ENCODE measurements at places on chromosomes 7 and 10. TPM values are rescaled to one million over a fixed set of nuclear protein-coding genes. Genes with fewer than 3 reads are reported as not detected.

GRCh38 chr10:71740069-71740653 is 20.6 kb upstream of the C10orf105 start:
- DNase-seq, result no peak

PAX4 gene
- polyA plus RNA-seq, result not detected

DNA sequence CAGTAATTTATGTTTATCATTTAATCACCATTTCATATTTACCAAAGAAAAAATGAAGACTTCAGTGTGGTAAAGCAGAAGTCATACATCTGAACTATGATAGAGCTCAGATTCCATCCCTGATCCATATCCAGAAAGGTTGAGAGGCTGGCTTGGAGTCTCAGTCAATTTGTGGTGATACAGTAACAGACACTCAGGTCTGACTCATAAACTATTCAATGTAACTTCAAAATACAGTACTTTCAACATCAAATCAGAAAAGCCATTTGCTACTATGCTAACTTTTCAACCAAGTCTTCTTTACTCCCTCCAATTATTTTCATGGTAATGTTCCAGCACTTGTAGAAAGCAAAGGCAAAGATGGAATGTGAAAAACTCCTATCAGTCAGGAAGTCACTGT is 190.4 kb downstream of the HDAC9 start:
- no peak for DNase-seq

DNA sequence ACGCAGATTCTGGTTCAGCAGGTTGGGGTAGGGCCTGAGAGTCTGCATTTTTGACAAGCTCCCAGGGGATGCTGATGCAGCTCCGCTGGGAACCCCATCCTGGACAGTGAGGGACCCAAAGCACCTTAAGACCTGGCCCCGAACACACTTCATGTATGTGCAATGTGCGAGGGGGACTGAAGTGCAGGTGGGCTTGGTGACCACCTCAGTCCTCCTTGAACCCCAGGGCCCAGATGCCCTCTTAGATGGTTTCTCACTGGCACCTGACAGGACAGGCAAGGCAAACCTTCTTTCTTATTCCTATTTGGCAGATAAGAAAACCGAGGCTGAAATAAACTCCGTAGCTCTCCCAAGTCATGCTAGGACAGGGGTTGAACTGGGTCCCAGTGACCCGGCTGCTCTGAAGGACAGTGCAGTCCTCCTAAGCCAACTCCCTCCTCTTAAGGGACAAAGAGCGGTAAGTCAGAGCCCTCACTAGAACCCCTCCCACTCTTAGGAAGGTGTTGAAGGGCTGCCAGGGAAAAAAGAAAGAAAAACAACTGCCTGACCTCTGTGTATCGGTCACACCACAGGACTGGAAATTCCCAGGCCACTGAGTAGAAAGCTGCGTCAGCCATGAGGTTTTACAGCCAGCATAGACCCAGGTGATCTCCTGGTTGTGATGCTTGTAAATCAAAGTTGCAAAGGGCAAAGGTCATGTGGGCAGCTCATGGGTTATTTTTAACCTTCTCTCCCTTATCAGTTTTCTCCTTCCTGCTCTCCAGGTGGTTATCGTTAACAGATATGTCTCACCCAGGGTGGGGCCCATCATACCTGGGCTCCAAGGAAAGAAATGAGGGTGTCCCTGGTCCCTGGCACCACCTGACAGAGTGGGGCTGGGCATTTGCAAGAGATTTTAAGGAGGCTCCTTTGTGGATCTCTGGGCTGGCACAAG is 90.9 kb upstream of the SMNDC1 start:
- DNase-seq, result peak; percentile 23

GRCh38 chr10:70367195-70367796 is 15.1 kb downstream of the LRRC20 start:
- DNase-seq, result no peak

DNA sequence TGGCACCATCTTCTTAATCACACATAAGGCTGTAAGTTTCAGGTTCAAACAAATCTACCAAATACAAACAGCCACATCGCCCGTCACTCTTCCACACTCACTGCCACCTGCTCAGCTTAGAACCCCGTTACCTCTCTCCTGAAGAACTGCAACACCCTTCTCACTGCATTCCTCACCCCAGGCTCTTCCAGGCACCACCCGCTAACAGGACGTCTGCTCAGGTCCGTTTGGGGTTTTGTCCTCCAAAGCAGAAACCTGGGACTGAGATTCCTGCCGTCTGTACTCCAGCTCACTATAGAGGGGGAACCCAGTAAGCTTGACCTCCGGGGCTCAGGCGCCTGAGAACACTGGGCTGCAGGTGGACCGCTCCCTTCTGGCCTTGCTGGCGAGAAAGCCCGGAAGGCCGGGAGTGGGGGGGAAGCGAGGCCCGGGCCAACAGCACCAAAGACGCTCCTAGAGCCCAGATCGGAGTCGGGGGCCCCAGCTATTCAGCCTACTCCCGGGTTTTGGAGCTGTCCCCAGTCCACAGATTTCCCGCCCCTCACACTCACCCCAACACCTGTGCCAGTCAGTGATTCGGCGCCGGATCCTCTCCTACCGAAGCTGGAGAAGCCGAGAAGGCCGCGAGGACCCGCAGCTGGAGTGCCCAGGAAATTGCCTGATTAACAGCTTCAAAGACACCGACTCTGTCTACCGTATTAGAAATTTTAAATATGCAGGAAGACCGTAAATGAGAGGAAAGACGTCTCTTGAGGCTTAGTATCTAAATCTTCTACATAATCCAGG is at the start of gene AP3M1:
TSS of gene AP3M1 (minus strand) at position 625 of the 786 bp plus-strand sequence. CDS start 12,449 bp downstream, outside the sequence.
- no peak for DNase-seq

KCNH2 gene
- polyA plus RNA-seq, result 6.3 TPM

DNA sequence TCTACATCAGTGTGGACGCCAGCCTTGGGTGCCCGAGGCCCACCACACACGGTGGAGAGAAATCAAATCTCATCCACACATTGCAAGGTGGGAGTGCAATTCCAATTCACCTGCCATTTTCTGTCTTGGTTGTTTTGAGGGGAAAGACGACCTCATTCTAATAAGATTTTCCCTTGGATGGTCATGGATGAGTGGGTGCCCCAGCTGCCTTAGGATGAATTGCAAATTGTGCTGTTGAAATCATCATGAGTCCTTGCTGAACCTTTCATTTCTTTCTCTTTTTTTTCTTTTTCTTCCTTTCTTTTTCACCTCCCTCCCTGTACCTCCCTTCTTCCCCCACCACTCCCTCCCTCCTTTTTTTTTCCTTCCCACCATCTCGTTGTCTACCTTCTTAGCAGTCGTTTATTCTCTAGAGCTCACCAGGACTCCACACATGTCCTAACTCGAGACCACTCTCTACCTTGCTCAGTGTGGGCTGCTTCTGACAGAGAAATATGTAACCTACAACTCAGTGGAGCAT is 266.9 kb upstream of the NFE2L3 start:
- DNase-seq, result no peak

- no peak for DNase-seq
Observed at GRCh38 chr10:80284522-80284921, 4.9 kb downstream of the MAT1A start.

- DNase-seq, result no peak
Observed at GRCh38 chr10:62805231-62806099, 945 bp downstream of the ADO start.

- DNase-seq, result no peak
Observed at GRCh38 chr7:92137557-92137956, 3.3 kb upstream of the CYP51A1 start.

DNA sequence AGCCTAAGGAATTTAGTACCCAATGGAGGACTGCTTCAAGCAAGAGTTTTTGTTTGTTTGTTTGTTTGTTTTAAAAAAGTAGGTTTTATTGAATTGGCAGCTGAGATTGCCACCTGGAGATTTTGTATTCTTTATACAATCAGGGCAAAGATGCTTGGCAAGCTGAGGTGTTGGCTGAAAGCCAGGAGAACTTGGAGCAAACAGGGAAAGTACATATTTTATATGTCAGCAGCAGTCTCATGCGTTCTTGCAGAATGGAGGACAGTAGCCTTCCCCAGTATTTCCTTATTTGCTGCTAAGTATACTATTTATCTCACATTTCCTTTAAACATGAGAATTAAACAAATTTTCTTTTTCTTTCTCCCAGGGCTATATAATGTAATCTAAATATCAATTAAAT is 22.6 kb upstream of the ICA1 start:
- DNase-seq, result peak; percentile 19

- DNase-seq, result no peak
Observed at GRCh38 chr7:2734751-2735571, 47.0 kb downstream of the AMZ1 start.

- no peak for DNase-seq
Observed at GRCh38 chr10:29861811-29862505, 197.4 kb downstream of the JCAD start.

DNA sequence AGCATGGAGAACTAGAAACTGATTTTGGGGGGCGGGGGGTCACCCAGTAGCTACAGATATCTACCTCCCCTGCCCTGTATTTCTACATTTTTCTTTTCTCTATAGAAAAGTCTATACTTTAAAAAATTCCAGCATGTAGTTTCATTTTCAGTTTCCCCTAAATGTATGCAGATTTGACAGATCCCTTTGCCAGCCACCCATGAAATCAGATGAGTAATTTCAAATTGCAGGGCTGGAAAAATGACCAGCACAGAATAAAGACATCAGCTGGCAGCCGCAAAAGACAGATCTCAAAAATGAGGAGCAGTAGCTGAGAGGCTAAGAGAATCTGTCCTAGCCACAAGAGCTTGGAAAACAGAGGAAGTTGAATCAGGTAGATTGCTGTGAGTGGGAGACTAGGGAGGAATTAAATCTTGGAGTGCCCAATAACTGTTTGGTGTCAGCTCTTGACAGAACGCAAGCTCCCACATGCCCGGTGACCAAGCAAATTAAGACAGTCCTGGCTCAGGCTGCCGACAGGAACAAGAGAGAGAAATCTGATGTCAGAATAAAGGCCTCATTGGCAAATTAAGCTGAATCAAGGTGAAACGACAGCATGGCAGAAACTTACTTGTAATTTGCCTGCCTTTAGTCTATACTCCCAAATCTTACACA is 24.5 kb downstream of the ADRB1 start:
- no peak for DNase-seq

NCAPG2 gene
- 32.5 TPM for polyA plus RNA-seq

PRKAR2B gene
- 15.4 TPM for polyA plus RNA-seq

SPDYE5 gene
- 4.3 TPM for polyA plus RNA-seq

DNA sequence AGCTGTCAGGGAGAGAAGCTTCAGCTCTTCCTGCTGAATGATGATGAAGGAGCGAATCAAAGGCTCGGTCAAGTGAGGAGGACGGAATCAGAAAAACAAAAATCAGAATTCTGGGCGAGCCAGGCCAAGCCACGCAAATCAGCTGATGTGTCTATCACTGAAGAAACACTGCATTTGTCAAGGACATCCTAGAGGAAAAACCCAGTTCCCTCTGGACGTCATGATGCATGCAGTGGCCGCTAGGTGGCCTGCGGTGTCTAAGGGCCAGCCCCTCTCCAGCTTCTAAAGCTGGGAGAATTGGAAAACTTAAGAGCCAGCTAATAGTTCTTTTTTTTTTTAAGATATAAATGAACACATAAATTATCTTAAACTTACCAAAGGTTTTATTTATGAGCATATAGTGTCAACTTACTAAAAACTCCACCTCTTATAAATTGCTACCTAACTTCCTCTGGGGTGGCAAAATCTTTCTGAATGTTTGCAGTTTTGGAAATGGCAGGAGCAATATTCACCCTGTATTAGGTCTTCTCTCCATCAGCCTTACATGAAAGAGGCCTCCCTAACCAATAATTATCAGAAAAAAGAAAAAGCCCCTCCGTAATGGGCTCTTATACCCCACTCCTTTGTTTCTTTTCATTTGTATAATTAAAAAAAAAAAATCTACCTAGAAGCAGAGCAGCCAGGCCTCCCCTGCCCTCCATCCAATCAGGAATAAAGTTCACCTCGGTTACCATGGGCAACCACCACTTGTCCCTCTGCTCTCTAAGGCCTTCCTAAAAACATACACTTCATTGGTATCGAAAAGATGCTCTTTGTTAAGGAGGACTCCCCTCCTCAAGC is 186.8 kb downstream of the USP6NL start:
- peak; percentile 23 for DNase-seq

HIP1 gene
- 44.7 TPM for polyA plus RNA-seq

DNA sequence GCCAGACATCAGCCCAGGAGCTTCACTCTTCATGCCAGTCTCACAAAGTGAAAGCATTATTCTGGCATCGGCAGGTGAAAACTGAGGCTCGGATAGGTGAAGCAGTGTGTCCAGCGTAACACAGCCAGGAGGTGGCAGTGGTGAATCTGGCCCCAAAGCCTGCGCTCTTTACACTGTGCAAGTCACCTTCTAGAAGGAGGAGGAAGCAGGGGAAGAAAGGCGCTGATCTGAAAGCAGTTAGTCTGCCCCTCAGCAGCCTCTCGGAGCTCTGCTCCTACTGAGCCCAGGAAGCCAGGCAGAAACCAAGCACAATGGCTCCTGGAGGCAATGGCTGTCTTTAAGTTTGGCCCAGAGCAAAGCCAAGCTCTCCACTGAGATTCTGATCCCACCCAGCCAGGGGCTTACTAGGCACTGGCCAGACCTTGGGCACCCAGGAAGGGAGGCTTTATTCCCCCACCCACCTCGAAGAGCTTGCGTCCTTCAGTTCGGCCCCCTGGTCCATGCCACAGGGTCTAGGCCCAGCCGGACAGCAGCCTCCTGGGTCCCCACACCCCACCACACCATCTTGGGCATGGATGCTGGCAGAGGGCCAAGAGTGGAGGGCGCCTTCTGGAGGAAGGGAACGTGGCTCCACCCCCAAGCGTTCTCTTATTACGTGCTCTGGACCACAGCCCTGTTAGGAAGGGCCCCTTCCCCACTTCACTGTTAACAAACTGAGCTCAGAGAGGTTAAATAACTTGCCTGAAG is 104.5 kb downstream of the GRID1 start:
- DNase-seq, result no peak

GRCh38 chr10:132374176-132374575 is 22.8 kb upstream of the PWWP2B start:
- DNase-seq, result no peak

PVRIG gene
- polyA plus RNA-seq, result 7.7 TPM

DNA sequence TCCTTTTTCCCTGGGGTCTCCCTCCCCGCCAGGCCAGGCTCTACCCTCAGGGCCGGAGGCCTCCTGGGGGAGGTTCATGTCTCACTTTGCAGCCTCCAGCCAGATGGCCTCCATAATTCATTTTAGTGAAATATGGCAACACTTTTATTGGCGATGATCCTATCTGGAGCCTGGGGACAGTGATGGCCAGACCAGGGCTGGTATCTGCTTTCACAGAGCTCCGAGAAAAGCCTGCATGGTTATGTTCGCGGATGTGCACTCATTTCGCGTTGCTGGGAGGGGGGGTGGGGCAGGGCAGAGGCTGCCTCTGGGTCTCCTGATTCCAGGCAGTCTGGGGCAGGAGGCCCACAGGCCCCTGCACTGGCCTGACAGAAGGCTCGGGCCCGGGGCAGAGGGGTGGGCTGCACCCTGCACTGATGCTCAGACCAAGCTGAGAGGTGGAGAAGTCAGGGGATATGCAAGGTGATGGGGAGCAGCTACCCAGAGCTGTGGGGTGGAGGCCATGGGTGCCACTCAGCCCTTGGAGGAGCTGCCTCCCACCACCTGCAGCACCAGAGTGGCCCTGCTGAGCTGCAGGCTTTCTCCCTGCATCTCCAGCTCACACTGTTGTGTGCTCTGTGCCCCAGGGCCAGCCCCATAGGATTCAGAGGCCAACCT is 85.3 kb upstream of the RET start:
- DNase-seq, result no peak

GPR158 gene
- polyA plus RNA-seq, result 0.58 TPM

GRCh38 chr10:30357806-30358205 is 8.7 kb upstream of the MTPAP start:
- DNase-seq, result no peak
